ENCODE measurements at places on chromosomes 3 and 15.

DNA sequence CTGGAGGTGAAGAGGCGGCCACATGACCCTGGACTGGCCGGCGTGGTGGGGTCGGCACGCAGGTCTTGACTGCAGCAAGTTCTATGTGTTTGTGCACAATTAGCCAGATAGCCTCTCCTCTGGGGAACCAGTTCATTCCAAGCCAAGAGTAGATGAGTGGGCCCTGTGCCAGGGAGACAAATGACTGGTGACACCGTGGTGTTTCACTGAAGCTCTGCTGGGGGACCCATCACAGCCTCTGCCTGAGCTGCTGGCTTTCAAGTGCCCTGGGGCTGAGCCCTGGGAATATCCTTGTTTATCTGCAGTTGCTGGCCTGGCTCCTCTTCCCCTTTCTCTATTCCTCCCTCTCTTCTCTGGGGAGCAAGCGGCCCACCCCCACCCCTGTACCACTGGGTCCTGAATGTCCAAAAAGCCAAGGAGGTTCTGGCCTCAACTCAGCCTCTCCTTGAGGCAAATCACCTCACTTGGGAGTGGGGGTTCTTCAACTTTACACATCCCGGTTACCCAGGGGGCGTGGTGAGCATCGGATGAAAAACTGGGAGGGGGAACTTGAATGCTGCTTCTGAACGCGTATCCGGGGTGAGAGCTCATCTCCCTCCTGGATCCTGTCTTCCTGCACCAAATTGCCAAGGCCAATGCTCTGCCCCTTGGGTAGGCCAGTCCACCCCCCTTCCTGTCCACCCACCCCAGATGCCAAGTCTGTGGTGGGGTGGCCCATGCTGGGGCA is 199.6 kb upstream of the LYSMD4 start:
- no peak for DNase-seq

DNA sequence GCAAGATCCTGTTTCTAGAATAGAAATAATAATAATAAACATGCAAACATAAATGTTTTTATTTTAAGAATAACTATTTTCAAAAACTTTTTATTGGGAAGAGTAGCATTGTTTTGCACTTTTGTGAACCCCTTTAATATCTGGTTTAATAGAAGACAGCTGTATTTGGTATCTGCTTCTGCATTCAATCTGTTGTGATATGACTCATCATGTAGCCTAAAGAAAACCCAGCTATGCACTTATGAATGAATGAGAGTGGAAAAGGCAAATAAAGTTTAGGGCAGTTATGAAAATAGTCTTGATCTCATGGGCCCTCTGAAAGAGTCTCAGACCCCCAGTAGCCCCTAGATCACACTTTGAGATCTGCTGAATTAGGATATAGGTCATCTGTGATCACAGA is 100.4 kb upstream of the PPP2R3A start:
- DNase-seq: no peak

DNA sequence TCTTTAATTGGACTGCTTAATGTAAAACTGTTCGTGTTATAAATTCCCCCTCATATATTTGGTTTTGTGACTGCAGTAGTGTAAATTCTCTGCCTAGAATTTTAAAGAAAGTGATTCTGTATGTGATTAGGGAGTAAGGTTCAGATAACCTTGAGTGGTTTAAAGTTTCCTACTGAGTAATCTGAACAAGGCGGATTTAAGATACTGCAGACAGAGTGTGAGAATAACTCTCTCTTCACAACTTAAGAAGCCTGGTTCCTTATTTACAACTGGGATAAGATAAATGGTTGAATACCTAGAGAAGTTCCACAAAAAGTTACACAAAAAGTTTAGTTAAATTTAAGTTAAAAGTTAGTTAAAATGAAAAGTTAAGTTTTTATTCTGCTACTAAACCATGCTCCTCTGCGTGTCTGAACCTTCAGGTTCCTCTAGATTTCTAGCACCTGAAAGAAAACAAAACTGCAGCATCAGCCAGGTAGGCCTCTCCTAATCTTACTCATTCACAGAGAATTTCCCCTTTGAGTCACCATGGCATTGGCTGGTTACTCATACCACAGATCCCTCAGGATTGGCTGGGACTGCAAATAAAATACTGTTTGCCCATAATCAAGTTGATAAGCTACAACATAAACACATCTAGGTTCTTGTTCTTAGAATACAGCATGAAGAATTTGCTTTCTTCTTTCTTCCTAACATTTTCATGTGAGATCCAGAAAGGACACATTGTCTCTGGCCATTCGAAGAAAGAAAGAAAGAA is at the start of gene ARL14:
Gene ARL14 (plus strand): TSS at position 614 of the 757 bp plus-strand sequence. CDS start 187 bp downstream, outside the sequence.
- peak; percentile 37 for DNase-seq

- DNase-seq: no peak
Measured at GRCh38 chr3:356952-357351, 160.4 kb downstream of the CHL1 start.

- no peak for DNase-seq
Measured at GRCh38 chr15:58611731-58612676, 137.5 kb downstream of the ADAM10 start.

- DNase-seq: no peak
Measured at GRCh38 chr15:72180761-72181324, 16.7 kb downstream of the GRAMD2A start.
